BJ (cell line): ENCODE measurements at places on chromosomes 11 and 22.

DNA sequence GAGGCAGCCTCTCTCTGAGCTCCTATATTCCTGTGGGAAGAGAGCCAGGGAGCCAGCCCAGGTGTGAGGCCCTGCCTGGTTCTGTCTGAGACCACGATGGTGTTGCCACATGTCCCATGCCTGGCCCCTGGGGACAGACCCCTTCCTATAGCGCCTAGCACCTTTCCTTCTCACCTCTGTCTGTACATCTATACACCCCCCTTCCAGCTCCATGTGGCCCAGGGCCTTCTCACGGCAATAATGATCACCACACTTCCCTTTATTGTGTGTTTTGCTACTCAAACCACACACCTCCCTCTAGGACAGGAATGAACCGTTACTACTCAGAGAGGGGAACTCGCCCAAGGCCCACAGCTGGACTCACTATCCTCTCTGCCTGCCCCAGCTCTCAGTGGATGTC lies 12.8 kb downstream of the CD82 start:
- no peak for DNase-seq

DNA sequence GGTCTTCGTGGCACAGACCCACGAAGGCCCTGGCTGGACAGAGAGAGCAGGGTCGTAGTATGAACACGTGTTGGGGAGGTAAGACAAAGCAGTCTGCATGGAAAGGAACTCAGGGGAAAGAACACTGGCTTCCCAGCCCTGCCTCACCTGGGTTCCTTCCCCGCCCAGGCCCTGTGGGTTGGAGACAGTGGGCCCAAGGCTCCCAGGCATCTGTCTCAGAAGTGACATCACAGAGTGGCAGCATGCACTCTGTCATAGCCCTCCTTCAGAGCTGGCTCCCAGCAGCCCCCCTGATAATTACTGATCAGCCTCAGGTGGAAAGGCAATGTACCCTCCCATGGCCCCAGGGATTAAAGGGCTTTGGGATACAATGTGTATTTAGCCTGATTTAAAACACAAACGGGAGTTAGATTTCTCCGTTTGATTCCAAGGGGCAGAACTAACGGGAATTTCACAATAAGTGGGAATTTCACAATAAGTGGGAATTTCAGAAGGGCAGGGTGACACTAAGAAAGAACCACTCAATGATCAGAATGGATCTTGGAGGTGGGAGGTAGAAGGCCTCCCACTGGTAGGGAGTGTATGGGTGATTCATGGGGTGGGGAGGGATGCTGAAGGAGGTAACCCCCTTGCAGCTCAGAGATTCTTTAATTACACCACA lies 65.1 kb downstream of the SLC22A12 start:
- DNase-seq, result no peak

GRCh38 chr11:74634537-74634936 lies 42.2 kb downstream of the POLD3 start:
- DNase-seq, result no peak

- no peak for DNase-seq
These were observed 38.6 kb upstream of the NOX4 start for GRCh38 chr11:89529626-89530380.

- DNase-seq, result peak; percentile 62
These were observed 715.8 kb upstream of the LRRC4C start for GRCh38 chr11:42175203-42175602.

DNA sequence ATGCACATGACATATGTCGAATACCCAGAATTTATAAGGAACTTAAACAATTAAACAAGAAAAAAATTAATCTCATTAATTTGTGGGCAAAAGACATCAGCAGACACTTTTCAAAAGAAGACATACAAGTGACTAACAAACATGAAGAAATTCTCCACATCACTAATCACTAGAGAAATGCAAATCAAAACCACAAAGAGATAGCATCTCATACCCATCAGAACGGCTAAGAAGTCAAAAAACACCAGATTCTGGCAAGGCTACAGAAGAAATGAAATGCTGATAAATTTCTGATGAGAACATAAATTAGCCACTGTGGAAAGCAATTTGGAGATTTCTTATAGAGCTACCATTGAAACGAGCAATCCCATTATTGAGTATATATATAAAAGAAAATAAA lies 210.6 kb upstream of the LUZP2 start:
- DNase-seq, result no peak

DNA sequence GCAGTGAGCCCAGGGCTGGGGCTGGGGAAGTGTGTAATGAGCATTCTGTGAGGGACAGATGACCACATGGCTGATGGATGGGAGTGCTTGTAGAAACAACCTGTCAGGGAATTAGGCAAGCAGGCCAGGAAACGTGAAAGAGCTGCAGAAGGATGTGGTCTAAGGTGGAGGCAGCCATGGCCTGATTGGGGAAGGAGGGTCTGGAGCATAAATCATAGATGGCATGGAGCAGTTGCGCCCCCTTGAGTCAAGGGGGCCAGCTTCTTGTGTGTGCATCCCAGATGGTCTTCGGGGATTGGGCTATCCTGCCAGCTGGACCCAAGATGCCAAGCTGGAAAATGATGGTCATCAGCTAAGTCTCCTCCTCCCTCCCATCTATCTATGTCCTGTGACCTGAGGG lies 119.4 kb upstream of the CLPB start:
- no peak for DNase-seq

DNA sequence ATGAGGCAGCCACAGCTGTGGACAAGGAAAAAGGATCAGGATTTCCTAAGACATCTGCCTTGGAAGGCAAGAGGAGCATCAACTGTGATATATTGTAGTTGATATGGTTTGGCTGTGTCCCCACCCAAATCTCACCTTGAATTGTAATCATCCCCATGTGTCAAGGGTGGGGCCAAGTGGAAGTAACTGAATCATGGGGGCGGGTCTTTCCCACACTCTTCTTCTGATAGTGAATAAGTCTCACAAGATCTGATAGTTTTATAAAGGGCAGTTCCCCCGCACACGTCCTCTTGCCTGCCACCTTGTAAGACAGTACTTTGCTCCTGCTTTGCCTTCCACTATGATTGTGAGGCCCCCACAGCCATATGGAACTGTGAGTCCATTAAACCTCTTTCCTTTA lies 10.2 kb downstream of the RIC8A start:
- no peak for DNase-seq

DNA sequence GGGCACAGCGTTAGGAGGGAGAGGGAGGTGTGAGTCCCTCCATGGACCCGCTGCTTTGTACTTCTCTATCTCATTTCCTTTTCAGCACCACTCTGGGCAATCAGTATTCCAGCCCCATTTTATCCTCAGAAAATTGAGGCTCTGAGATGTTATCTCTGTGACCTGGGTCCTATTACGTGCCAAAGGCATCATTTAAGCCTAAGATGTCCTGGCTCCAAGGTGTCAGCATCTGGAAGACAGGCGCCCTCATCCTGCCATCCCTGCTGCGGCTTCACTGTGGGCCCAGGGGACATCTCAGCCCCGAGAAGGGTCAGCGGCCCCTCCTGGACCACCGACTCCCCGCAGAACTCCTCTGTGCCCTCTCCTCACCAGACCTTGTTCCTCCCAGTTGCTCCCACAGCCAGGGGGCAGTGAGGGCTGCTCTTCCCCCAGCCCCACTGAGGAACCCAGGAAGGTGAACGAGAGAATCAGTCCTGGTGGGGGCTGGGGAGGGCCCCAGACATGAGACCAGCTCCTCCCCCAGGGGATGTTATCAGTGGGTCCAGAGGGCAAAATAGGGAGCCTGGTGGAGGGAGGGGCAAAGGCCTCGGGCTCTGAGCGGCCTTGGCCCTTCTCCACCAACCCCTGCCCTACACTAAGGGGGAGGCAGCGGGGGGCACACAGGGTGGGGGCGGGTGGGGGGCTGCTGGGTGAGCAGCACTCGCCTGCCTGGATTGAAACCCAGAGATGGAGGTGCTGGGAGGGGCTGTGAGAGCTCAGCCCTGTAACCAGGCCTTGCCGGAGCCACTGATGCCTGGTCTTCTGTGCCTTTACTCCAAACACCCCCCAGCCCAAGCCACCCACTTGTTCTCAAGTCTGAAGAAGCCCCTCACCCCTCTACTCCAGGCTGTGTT lies 829 bp upstream of the APOC3 start:
- DNase-seq, result no peak

GRCh38 chr11:60916669-60917206 lies 2.8 kb downstream of the TMEM109 start:
- no peak for DNase-seq

GRCh38 chr11:11584937-11585336 lies 36.9 kb downstream of the GALNT18 start:
- DNase-seq, result no peak

DNA sequence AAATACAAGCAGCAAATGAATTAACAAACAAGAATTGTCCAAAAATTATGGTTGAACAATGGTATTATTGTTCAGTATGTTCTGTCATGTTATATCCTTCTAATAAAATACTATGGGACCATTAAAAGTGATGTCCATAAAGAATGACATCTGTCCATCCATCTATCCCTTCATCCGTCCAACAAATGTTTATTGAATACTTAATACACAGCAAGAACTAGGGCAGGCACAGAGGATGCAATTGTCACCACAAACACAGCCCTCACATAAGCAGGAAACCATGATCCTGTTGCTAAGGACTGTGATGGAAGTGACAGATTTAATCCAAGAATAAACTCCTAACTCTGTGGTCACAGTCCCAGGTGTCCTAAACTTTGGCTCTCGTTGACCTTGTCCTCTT lies 20.7 kb upstream of the B3GAT1 start:
- DNase-seq, result no peak

- DNase-seq, result no peak
These were observed 7.0 kb downstream of the THY1 start for GRCh38 chr11:119415966-119416365.

DNA sequence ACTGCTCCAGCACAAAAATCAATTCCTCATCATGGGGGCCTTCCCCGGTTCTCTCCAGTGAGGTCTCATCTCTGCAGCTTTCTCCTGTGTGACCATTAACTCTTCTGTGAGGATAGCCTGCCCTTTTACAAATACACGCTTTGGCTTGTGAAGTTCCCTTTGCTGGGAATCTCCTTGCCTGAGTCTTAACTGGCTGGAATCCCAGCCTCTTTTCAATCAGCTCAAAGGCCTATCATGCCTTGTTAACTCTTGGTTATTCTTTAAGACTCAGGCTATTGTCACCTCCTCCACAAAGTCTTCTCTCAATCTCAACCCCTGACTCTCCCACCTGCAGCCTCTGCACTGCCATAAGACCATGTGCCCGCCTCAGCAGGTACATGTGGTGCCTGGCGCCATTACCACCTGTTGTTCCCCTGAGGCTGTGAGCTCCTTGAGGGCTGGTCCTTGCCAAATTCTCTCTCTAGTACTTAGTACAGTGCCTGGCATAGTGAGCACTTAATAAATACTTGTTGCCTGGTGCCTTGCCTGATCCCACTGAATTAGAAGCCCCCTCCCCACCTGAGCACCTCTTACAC lies 128.2 kb downstream of the ST3GAL4 start:
- no peak for DNase-seq

GRCh38 chr11:1708716-1709115 lies 11.7 kb downstream of the KRTAP5-6 start:
- no peak for DNase-seq

GRCh38 chr11:96204366-96204659 lies 138.7 kb downstream of the MAML2 start:
- no peak for DNase-seq

GRCh38 chr22:42261296-42261695 lies 9.2 kb downstream of the TCF20 start:
- DNase-seq, result no peak

DNA sequence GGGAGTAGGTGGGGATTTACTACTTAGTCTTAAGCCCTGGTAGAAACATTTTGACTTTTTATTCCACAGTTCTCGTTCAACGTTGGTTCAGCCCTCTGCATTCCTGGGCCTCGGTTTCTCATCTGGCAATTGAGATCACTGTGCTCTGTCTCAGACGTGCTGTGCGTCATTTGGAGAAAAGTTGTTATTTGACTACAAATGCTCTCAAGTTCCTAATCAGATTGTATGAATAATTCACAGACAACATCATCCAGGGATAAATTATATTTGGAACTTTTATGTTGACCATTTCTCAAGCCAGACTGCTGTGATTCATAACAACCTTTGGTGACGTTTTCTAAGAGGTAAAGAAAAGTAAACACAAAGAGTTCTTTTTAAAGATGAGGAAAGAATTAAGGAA lies 69.2 kb downstream of the BLID start:
- DNase-seq, result no peak

DNA sequence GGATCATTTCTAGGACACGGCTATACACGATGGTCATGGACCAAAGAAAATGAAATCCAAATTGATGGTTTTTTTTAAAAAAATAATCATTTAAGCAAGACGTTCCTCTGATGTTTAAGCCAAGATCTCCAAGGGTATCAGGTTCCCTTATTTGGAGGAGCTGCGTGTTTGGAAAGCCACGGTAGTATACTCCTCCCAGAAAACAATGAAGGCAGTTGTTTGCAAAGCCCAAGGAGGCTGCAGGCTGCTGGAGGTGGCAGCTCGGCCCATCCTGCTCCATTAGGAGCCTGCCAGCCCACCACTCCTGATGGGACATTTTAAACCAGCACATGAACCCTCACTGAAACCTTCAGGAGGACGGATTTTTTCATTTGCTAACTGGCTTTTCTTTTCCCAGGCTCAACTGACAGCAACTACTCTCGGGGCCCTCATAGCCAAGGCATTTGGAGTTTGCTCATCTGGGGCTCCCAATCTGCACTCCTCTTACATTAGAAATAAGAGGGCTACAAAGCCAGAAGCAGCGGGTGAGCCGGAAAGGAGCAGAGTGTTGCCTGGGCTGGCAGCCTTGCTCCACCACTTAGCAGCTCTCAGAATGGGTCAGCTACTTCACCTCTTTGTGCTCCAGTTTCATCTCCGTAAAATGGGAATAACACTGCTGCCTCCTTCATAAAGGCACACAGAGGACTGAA lies 58.4 kb downstream of the ABTB2 start:
- DNase-seq, result no peak

DNA sequence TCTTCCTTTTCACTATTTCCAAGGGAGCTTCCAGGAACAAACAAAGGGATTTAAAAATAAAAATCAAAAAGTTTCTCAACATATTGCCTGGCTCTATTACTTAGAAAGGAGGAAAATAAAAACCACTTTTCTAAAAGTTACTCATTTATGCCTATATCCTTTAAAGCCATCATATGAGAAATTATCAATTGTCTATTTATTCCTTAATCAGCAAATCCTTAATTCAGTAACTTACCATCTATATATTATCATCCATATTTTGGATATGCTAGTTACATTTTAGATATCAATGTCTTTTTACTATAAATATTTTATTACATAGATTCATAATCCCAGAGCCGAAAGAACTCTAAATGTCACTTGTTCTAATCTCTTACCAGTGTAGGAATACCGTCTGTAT lies 481.5 kb upstream of the ANO5 start:
- no peak for DNase-seq

DNA sequence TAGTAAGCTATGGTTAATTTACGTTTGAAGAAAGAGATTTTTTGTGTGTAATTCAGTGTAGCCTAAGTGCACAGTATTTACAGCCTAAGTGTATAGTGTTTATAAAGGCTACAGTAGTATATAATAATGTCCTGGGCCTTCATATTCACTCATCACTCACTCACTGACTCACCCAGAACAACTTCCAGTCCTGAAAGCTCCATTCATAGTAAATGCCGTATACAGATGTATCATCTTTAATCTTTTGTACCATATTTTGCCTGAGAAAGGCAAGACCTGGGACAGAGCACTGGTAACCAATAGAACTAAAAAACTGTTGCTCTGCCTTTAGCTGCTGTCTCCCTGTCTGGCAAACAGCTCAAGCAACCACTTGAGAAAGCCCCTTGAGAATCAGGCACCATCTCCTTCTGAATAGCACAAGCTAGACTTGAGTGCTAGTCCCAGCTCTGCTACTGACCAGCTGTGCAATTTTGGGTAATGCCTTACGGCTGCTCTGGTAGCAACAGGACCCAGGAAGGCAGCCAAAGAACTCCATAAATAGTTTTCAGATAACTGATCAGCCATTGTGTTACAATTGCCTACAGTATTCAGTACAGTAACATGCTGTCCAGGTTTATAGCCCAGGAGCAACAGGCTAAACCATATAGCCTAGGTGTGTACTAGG lies 131.3 kb downstream of the KCNC1 start:
- DNase-seq, result no peak
